ENCODE measurements at places on chromosomes 7 and 10. TPM values are rescaled to one million over a fixed set of nuclear protein-coding genes. Genes with fewer than 3 reads are reported as not detected.

DNA sequence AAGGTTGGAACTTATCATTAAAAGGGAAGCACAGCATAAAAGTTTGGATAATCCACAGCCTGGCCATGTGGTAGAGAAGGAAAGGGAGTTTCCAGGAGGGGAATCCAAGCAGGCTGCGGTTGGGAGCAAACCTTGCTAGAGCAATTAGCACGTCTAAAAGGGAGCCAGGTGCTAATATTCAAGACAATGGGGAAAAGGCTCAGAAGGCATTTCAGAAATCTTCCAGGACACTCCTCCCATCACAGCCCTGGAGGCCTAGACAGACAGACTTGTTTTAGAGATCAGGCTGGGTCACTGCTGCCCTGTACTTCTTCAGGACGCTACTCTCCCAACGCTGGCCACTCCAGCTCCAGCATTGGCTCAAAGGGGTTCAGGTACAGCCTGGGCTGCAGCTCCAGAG lies 96.2 kb upstream of the KAT6B start:
- DNase-seq: no peak

CNNM1 gene
- total RNA-seq: 5.1 TPM

GRCh38 chr10:11478807-11479206 lies 132.6 kb downstream of the USP6NL start:
- no peak for DNase-seq

DNA sequence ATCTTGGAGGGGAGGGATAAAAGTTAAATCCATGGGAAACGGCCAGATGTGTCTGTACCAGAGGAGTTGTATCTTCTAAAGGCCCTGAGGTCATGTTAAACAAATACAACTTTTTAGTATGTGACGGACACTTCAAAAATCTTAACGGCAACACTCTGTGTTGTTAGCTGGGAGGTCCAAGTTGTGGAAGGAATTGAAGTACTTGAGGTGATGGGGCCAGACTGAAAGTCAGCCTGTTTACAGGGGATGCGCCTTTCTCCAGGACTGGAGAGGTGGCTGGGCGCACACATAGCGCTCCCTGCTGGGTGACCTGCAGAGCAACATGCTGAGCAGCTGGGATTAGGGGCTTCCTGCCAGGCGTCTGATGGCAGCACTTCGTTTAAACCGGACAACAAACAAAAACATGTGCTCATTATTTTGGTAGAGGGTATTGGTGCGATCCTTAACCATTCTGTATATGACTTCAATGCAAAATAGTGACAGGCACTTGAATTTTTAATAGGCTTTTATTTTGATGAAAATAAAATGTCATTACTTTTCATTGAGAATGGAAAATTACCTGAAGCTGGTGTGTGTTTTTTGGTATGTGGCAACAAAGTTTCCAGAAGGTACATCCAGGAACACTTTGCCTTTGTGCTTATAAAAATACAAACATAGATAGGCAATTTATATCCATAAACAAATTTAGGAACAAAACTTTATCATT lies 198.2 kb downstream of the MLLT10 start:
- DNase-seq: peak; percentile 67

DNA sequence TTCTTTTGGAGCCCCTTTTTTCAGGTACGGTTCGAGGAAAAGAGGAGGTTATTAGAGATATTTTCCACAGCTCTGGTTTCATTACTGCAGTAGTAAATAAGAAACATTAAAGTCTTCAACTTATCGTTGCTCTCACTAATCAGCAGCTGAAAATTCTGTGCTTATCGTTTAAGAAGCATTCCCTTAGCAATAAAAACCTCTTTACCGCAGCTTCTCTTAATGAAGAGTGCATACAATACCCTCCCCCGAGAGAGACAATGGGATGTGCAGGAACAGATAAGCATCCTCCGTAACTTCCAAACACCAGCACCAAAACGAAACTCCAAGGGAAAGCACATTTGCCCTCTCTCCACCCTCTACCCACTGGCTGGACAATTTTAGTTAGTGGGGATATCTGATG lies 384.5 kb downstream of the NEBL start:
- DNase-seq: no peak

OPALIN gene
- total RNA-seq: not detected

- no peak for DNase-seq
Measured at GRCh38 chr7:102180727-102181126, 105.9 kb upstream of the SH2B2 start.

HOXA9 gene
- total RNA-seq: 25.1 TPM

TRIM73 gene
- 1.8 TPM for total RNA-seq

DNA sequence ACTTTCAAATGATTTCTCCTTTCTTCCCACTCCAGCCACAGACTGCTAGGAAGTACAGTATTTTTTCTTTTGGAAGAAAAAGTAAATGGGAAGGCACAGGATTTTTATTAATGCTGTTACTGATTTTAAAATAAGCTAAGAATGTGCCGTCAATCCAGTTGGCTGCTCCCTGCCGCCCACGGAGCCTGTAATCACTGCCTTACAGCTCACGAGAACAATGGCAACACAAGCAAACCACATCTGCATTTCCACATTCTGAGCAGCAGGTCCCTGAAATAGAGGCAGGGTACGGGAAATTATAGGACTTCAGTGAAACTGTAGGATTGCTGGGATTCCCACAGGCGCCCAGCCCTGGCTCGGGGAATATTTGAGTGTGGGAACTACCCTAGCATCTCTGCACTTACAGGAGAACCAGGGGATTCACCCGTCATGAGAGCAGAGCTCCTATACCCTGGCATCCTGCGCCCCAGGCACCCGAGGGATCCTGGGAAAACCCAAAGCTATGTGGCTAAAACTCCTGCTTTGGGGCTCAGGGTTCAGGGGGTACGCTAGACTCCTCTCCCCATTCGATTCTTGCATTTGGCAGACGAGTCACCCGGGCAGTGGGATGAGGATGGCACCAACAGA lies 72.9 kb upstream of the TNS3 start:
- no peak for DNase-seq

- no peak for DNase-seq
Measured at GRCh38 chr7:29194594-29195427, at the start of gene CHN2. Gene CHN2 (plus strand): TSS chr7:29194775.

GRCh38 chr7:8254215-8254614 lies 7.8 kb downstream of the ICA1 start:
- no peak for DNase-seq

DNA sequence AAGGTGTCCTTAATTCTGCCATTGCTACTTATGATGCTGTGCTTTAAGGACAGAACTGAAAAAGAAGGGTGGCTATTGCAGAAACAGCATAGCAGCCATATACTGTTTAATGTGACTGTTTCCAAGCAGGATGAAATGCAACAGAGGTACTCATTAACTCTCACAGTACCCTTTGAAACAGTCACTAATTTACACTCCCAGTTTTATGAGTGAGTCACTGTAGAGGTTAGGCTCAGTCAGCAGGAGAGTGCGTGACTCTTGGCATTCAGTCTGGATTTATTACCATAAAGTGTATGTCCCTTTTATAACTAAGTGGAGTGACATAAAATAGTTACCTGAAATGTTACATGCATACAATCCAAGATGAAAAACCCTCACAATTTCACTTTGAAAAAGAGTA lies 27.7 kb downstream of the ALDH18A1 start:
- DNase-seq: no peak

GRCh38 chr10:133390597-133391248 lies 3.2 kb upstream of the MTG1 start:
- no peak for DNase-seq

TRIL gene
- total RNA-seq: not detected

SLC26A5 gene
- total RNA-seq: not detected

GRCh38 chr10:132685921-132686680 lies 99.8 kb downstream of the NKX6-2 start:
- no peak for DNase-seq

GRCh38 chr10:12938271-12938670 lies 63.2 kb downstream of the CCDC3 start:
- DNase-seq: no peak

GRCh38 chr10:24261627-24262026 lies 52.7 kb downstream of the KIAA1217 start:
- no peak for DNase-seq

DNA sequence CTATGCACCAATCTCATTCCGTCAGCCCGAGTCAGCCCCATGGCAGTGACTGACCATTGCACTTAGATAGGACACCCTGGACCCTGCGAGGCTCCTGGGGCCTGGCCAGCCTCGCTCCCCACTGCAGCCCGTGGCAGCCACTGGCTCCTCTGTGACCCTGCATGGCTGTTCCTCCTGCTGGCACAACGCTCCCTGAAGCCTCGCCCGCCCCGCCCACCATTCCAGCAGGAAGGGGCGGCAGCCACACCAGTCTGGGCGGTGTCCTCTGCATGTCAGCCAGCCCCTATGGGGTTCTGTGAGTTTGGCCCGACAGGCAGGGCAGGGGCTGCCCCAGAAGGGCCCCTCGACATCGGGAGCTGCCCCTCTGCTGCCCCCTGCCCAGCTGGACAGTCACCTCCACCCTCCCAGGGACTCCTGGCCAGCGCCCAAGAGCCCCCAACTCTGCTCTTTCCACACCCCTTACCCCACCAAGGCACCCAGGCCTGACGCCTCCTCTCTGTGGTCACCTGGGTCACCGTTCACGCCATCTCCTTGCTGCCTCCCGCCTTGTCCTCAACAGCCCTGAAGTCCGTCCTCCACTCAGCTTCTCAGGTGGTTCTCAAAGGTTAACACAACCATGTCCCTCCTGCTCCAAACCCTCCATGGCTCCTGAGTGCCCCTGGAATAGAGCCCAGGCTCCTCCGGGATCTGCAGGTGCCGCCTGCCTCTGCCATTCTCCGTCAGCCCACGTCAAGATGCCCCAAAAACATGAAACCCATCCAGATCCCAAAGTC lies 103.5 kb downstream of the MICALL2 start:
- DNase-seq: no peak

DNA sequence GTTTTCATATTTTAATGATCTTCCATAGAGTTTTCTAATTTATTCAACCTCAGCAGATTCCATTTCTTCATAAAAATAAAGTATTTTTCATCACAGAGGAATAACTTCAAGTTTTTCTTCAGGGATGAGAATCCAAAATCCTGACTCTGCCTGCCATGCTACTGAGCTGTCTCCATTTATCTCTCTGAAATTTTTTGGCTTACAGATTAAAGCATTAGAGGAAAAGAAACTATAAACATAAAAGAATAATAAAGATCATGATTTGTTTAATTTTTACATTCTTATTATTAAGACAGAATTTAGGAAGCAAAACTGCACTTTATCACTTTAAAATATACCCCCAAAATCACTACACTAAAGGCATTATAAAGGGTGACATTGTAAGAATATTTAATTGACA lies 301.8 kb upstream of the NFE2L3 start:
- DNase-seq: no peak

DNA sequence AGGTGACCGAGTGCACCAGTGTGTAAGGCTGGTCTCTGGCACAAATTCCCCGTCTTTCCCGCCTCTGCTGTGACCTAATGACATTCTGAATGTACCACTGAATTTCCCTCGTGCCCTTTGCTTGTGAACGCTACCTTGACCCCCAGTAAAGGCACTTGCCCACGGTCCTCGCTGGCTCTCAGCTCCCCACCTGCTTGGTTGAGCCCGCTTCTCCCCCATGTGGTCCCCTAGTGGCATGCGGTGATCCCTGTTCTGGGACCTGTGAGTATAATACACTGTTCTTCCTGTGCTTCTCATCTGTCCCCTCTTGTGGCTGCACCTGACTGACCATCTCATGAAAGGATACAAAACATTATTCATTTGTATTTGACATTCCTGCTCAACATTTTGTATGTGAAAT lies 495.7 kb downstream of the INHBA start:
- DNase-seq: no peak

- DNase-seq: peak; percentile 85
Measured at GRCh38 chr7:134905375-134905774, 80.9 kb upstream of the AGBL3 start.

Data from HFFc6 (cell line).